ENCODE measurements at places on chromosomes 3 and 15.

- no peak for DNase-seq
Observed at GRCh38 chr3:82157952-82158351, 396.5 kb upstream of the GBE1 start.

DNA sequence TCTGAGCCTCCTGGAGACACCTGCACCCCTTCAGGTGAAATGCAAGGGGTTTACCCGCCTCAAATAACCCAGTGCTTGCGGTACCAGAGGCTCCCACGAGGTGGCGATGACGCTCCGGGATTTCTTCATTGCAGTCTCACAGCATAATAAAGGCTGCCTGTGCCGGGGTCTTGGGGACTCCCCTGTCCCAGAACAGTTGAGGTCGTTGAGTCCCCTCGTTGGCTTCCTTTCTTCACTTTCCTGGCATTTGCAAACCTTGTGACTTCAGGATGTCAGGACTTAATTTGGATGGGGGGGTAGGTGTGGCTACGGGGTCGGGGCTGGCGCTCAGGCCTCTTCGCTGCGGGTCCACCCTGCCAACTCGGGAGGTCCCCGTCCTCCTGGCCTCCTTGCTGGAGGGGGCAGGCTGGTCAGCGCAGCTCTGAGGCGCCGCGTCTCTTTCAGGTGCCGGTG lies 1.3 kb downstream of the GNAT1 start:
- DNase-seq, result peak; percentile 87

DNA sequence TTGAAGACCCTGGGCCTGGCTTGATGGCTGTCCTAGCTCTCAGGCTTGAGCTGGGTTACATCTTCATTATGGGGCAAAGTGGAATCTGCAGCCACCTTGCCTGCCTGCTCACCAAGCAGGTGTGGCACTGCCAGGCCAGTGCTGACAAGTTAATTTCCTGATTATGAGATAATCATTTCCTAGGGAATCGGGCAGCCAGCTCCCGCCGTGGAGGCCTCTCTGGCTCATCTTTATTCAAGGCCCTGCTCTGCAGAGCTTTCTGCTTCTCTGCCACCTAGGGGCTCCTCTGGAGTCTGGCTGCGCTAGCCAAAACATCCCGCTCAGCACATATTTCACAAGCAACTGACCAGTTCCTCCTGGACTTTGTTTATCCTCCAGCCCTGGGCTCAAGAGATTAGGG lies 9.9 kb downstream of the LOXL1 start:
- DNase-seq, result no peak

DNA sequence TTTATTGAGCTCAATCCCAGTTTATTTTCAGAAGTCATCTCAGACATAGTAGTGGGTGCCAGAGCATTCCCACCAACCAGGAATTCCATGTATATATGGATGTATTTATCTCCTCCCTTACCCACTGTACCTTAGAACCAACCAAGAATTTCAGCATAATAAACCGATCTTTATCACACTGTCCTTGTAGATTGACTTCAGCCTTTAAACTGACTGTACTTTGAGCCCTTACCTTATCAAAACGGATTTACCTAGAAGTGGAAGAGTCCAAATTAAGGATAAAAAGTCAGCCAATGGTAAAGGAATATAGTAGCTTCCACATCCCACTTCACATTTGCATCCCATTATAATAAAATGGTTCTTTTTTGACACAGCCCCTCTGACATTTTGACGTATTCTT lies 37.9 kb downstream of the GATM start:
- DNase-seq, result no peak

- no peak for DNase-seq
Observed at GRCh38 chr3:143910756-143911155, 60.9 kb upstream of the DIPK2A start.

- DNase-seq, result no peak
Observed at GRCh38 chr3:30538791-30539190, 67.6 kb upstream of the TGFBR2 start.

- no peak for DNase-seq
Observed at GRCh38 chr3:134059035-134059601, 29.4 kb upstream of the SLCO2A1 start.

- no peak for DNase-seq
Observed at GRCh38 chr15:38687775-38688495, 123.3 kb upstream of the RASGRP1 start.

DNA sequence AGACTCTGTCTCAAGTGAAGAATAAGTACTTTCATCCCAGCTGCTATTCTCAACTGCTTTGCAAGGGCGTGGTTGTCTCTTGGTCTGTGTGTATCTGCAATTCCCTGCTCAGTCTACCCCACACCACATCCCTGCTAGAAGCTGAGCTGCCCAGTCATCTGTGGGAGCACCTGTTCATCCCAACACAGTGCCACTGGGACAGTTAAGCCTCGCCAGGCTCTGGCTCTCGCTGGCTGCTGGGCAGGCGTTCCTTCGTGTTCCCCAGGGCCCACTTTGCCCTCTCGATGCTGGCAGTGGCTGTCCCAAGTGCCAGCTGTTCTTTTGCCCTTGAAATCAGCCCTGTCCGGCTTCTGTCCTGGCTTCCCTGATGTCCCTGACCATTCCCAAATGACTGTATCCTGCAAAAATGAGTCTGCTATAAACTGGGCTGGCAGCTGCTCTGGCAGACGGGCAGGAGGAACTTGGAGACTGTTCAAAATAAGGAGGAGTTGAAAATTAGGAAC lies 91.6 kb upstream of the KLHL25 start:
- no peak for DNase-seq

- peak; percentile 10 for DNase-seq
Observed at GRCh38 chr3:45035441-45036301, 9.6 kb downstream of the CLEC3B start.

DNA sequence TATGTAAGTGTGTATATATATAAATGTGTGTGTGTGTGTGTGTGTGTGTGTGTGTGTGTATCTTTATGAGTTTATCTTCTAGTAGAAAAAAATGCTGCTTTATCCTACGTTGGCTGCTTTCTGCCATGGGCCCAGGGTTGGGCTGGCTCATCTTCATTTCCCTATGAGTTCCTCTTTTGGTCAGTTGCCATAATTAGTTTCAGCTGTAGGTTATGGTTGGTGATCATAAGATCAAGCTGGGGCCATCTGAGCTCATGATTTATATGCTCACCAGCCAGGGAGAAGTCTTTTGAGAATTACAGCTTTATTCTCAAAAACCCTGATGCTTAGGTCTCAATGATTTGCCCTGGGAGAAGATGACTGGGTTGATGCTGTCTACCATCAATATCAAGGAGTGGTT lies 775.8 kb upstream of the ARPP21 start:
- no peak for DNase-seq

- DNase-seq, result no peak
Observed at GRCh38 chr3:161531930-161532329, 35.3 kb downstream of the OTOL1 start.

DNA sequence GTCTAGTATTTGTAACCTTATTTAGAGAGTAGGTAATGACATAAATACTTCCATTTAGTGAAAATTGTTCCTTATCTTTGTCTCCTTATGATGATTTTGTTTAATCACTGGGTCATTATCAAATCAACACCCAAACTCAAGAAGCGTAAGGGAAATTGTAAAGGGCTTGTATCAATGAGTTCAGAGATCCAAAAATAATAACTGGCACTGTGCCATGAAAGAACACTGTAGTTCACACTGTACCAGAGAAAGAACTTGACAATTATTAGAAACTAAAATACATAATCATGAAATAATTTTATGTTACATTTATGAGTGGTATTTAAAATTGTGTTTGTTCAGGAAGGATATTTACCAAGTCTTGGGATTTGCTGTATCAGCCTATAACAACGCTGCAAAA lies 895.4 kb downstream of the FHIT start:
- DNase-seq, result no peak

- DNase-seq, result no peak
Observed at GRCh38 chr3:59401924-59402323, 352.1 kb upstream of the CFAP20DC start.

- no peak for DNase-seq
Observed at GRCh38 chr15:56411122-56411749, 46.0 kb downstream of the TEX9 start.

DNA sequence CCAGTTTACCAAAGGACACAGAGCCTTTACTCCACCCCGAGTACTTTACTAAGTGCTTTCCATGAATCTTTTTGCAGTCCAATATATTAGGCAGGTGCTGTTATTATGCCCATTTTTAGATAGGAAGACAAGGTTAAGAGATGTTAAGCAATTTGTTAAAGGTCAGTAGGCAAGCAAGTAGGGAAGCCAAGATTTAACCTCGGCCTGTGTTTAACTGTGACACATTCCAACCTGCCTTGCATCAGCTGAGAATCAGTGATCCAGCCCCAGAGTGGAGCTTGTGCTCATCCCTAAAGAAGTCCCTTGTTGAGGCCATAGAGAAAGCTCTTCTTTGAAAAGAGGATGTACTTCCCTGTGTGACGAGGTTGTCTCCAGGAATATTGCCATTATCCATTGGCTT lies 51.3 kb upstream of the C15orf61 start:
- no peak for DNase-seq

- DNase-seq, result no peak
Observed at GRCh38 chr3:42117175-42118008, 26.2 kb downstream of the TRAK1 start.

DNA sequence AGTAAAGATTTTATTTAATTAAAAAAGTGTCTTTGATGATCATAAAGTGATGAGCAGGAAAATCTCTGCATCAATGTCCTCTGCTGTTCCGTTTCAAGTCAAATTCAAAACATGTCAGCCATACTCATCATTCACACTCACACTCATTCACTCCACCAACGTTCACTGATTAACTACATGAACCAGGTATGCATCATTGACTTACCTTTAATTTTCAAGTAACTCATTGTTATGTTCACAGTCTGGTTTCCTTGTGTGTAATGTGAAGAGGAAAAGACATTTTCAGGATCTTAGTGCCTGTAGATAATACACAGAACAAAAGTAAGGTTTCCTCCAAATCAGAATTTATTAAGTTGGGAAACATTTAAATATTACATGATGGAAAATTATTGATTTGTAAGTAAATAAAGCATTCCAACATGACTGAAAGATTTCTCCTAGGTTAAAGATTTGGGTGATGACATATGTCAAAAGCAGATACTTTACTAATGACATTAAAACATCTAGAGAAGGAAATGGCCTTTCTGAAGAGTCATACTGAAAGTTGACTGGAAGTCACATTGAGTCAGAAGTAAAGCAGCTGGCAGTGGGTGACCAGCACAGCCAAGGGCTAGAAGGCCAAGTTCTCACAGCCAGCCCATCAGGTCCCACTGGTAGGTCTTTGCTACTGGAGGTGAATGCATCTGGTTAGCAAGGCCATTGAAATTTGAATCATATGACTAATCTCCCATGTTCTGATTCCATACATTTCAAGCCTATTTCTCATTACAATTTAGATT lies 251.9 kb downstream of the CDIN1 start:
- DNase-seq, result no peak

DNA sequence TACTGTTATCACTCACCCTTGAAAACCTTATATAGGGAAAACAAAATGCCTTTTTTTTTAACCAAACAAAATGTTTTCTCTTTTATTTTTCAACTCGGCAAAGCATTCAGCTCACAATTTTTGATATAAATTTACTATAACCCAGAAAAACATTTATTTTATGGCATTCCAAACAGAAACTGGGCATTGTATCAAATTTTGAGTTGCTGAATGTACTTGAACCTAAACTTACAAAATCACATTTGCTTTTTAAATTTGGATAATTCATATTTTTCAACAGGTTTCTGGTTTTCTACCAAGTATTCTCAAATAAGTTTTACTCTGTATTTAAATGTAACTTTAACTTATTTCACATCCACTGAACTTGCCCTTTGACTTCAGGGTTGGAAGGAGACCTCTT lies 405.6 kb downstream of the GRM7 start:
- DNase-seq, result no peak

DNA sequence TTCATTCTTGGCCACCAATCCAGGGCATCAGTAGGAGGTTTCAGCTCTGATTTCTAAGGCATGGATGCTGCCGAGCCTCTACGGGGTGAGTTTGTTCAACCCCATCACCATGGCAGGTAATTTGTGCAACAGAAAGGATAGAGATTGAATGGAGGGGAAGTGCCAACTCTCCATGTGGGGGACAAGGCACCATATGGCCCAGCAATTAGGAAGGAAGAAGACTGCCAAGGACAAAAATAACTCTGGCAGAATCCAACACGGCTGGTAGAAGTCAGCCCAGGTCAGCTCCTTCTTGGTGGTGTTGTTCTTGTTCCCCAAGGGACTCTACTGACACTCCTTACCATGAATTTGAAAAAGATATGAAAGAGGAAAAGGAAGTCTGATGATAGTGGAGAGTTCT lies 503.9 kb downstream of the MAGI1 start:
- no peak for DNase-seq

DNA sequence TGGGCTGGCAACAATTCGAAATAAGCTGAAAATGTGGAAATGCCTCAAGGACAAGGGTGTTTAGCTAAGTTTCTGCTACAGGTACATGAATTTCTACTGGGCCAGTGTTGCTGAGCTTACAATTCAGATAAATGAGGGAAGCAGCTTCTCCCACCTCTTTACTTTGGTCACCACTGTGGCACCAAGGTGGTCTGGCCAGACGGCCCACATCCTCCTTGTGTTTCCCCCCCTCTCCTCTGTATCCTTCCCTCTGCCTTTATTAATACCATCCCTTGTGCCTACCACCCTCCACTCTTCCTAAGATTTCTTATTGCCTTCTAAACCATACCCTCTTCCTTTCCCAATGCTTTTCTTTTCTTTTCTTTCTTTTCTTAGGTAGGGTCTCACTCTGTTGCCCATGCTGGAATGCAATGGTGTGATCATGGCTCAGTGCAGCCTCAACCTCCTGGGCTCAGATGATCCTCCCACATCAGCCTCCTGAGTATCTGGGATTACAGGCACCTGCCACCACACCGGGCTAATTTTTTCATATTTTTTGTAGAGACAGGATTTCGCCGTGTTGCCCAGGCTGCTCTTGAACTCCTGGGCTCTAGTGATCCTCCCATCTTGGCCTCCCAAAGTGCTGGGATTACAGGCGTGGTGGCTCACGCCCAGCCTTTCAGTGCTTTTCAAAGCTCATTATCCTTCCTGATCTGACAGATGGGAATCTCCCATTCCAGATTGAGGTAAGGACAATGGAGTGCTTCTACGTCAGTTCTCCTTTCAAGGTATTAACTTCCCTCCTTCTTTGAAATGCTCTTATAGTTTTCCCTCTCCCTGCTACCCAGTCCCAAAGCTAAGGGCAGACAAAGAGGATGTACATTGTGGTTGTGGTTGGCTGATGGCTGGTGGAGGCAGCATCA lies 14.8 kb downstream of the ANXA2 start:
- no peak for DNase-seq

GRCh38 chr15:89416339-89417183 lies 79.8 kb downstream of the RHCG start:
- DNase-seq, result peak; percentile 72

- no peak for DNase-seq
Observed at GRCh38 chr15:80669663-80670273, 25.3 kb upstream of the ABHD17C start.

- DNase-seq, result no peak
Observed at GRCh38 chr3:98779541-98780335, 16.6 kb downstream of the ST3GAL6 start.

Data from CD4-positive, alpha-beta T cell treated with Interleukin-10 for 1 hour (primary cell).